ENCODE measurements at places on chromosomes 2 and 18.

DNA sequence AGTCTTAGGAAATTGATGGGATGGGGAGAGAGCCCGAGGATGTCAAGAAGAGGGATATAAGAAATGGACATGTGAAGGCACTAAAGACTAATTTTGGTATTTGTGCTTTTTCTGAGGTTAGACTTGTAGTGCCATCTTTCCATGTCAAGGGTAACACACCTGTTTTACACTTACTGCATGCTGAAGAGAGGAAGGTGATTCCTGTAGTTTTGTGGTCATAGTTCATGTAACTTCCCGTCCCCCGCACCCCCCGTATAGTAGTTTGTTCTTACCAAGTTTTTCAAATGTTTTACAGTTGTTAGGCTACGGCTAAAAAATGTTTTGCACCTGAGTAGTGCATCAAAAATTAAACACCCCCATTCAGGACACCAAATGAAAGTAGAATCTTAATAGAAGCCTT, 73.8 kb downstream of the CLIP4 start:
- no peak for DNase-seq

GRCh38 chr2:203892207-203892606, 24.6 kb downstream of the CTLA4 start:
- no peak for DNase-seq

- DNase-seq = no peak
Observed at GRCh38 chr2:68371581-68371980, 6.5 kb downstream of the PLEK start.

DNA sequence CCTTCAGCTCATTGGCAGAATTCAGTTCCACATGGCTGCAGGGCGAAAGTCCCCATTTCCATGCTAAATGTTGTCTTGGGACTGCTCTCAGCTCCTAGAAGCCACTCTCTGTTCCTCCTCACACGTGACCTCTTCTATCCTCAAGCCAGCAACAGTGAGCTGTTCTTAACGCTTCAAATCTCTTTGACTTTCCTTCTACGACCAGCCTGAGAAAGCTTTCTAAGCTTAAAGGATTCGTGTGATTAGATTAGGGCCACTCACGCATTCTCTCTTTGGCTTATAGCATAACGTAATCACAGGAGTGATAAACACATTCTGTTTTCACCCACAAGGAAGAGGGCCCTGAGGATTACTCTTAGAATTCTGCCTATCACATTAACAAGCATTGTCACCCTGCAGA, 29.8 kb upstream of the LAMA1 start:
- DNase-seq = no peak

DNA sequence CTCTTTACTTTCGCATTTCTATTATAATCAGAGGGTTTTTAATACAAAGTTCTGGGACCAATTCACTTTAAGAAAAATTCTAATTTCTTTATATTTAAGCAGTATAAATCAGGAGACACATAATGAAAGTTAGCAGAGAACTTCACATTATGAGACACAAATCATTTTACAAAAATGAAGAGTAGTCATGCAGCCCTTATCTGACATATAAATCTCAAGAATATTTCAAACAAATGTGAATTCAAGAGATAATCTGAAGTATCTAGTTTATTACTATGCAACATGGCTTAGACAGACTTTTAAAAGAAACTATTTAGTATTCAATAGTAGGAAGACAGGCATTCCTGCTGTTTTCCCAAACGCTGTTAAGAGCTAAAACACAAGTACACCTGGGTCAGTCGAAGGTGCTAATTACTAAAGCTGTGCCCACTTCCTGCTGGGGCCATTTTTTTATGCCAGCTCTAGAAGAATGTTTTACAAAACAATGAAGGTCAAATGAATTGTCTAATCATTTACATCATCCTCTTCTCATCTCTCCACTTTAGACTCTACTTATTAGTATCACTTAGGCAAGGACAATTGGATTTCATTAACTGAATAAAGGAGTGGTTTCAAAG, 40.2 kb downstream of the CWC22 start:
- no peak for DNase-seq

DNA sequence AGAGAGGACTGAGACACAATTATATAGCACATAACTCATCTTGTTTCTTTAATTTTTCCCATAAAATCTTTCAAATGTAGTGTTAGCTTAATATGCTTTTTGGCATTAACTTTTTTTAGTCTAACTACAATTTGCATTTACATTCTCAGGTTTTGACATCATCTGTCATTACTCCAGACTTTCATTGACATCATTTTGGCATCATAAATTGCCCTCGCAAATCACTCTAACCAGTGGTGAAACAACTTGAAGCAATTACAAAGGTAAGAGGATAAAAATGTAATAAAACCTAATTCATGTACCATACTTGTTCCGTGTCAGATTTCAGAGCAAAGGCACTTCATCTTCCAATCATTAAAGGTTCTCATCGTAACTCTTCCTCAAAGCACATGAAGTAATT, 41.4 kb downstream of the RFX8 start:
- no peak for DNase-seq

GRCh38 chr2:59899692-59900091, 653.8 kb downstream of the BCL11A start:
- no peak for DNase-seq

DNA sequence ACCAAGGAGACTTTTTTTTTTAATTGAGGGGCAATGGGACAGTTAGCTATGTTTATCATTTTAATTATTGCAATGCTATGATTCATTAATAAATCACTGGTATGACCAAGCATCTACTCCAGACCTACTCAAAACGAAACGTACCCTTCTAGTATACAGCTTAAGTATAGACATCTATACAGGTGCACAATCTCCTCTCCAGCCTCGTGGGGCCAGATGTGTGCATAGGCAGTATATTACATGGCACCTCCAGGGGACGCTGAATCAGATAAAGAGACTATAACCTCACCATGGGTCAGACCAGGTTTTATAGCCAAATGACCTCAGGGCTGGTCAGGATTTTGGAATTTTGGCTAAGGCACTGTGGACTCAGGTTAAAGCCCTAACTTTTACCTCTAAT, 86.6 kb downstream of the SS18 start:
- DNase-seq = no peak

Measured in heart right ventricle (tissue), 16 donors.